ENCODE measurements at places on chromosomes 16 and 17. TPM values are rescaled to one million over a fixed set of nuclear protein-coding genes. Genes with fewer than 3 reads are reported as not detected.

FA2H gene
- not detected for total RNA-seq

PPY gene
- total RNA-seq = not detected

GRB7 gene
- total RNA-seq = 4.9 TPM

BIRC5 gene
- 99.5 TPM for total RNA-seq

NDUFB10 gene
- total RNA-seq = 328 TPM

SEPTIN12 gene
- not detected for total RNA-seq

SLC5A11 gene
- total RNA-seq = not detected

SNX11 gene
- total RNA-seq = 13.5 TPM

FOXL1 gene
- 11.7 TPM for total RNA-seq

CNTROB gene
- total RNA-seq = 35.7 TPM

SLFN14 gene
- total RNA-seq = not detected

TBX6 gene
- total RNA-seq = 0.35 TPM

NEUROD2 gene
- total RNA-seq = not detected

LHX1 gene
- total RNA-seq = not detected

TMC5 gene
- total RNA-seq = not detected

TBC1D3B gene
- not detected for total RNA-seq

NATD1 gene
- total RNA-seq = 2.9 TPM

TBC1D3D gene
- total RNA-seq = not detected

All from myometrial cell (primary cell).